ENCODE measurements at places on chromosomes 11 and 22.

GRCh38 chr22:42793848-42794405, 63.1 kb downstream of the ARFGAP3 start:
- DNase-seq: no peak

DNA sequence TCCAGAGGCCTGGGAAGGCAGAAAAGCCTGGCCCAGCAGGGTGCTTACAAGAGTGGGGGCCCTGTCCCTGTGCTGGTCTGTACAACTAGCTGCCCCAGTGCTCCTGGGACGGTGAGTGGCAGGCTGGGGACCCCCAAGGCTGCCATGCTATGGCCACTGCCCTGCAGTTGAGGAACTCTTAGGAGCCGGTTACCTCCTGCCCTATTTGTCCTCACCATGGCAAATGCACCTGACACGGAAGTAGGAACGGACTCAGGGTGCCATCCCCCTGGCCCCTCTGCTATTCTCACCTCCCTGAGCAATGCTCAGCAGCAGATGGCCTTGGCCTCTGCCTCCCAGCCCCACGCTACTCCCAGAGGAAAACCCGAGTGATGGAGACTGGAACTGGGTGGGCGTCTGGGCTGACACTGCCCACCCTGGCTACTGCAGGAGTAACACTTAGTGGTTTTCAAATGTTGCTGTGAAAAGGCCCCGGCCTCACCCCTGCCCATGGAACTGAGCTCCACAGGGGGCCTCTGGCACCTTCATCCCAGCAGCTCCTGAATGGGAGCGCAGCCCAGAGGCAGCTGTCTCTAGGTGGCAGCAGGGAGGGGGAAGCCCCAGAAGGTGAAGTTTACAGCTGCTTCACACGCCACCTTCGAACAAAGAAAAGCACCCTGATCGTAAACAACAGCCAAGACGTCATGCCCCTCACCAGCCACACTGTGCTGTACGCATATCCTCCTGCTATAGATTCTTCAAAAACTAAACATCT, 105.3 kb downstream of the CTTN start:
- DNase-seq: no peak

DNA sequence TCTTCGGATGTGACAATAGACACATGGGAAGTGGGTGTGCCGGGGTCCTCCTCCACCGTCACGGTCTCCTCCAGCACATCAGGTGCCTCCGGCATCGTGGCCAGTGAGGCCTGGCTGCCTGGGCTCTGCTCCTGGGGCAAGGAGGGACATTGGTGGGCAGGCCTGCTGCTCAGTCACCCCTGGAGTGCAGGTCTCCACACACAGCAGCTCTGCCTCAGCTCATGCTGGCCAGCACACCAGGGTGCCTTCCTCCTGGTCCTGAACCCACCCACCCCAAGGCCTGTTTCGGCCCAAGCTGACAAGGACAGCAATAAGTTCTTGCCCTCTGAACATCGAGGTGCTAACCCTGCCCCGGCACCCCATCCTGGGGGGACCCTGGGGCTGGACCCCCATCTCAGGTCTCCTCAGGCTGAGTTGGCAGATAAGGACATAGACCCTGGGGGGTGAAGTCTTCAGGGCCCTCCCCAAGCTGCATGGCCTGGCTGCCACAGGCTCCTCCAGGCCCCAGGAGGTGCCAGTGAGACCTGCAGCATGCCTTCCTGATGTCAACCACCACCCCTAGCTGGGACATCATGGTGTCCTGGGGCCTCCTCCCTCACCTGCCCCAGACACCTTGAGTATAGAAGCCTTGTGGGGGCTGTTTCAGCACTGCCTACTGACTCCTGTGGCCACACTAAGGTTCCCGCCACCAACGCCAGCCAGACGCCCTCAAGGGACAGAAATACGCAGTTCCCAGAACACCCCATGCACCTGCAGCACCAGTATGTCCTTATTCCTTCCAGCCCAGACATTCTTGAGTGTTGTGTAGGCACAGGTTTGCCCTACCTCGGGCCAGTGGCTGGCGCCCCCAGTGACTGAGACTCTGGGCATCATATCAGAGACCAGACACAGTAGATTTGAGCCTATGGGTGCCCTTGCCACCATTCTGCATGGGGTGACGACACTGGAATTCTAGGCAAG, 34.4 kb downstream of the ARVCF start:
- DNase-seq: no peak

- no peak for DNase-seq
Observed at GRCh38 chr22:47369020-47369419, 606.6 kb downstream of the TBC1D22A start.

DNA sequence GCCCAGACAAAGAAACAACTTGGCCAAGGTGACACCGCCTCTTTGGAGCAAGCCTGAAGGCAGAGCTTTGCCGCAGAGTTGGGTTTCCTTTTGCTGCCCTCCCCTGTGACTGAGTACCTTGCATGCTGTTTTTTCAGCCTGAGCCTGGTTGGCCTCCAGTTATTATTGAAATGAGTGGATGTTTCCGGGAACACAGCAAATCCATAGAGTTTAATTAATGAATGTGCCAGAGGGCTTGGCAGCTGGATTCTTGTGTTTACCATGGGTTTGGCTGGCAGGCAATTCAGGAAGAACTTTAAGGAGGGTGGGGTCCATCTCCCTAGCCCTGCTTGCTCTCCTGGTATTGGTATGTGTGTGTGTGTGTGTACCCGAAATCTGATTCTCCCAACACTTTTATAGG, 65.6 kb upstream of the CRYBB3 start:
- DNase-seq: no peak

GRCh38 chr22:20776624-20777405, 2.9 kb downstream of the SERPIND1 start:
- no peak for DNase-seq

DNA sequence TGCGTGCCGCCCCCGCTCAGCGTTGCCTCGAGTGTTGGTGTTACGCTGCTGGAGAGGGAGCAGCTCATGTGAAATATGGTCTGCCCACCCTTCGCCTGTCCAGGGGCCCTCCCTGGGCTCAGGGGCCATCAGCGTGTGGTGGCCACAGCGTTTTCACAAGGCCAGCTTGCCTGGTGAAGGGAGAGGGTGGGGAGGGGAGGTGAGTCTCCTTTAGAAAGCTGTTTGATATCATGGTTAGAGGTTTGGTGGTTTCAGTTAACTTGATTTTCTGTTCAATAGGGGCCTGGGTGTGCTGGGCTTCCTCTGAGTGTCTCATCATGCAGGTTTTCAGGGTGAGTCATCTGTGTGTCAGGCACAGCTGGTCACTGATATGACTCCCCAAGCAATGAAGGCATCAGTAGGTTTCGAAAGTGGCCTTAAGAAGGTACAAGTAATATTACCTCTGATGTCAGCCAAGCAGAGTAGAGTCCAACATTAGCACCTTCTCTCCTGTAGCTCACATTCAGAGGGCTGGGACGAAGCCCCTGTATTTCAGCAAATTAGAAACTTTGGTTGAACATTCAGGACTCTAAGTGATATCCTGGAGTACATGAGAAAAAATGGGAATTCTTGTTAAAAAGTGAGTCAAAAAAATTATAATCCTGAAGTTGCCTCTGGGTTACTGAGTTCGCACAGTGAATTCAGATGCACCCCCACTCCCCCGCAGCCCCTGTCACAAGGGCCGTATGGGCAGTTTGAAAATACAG, 172.5 kb downstream of the TBC1D22A start:
- DNase-seq: no peak

GRCh38 chr11:102783016-102783415, 2.6 kb upstream of the MMP10 start:
- no peak for DNase-seq

GRCh38 chr11:12631651-12632050, 42.6 kb upstream of the TEAD1 start:
- no peak for DNase-seq

- no peak for DNase-seq
Observed at GRCh38 chr22:39352306-39352891, 2.6 kb downstream of the SYNGR1 start.

DNA sequence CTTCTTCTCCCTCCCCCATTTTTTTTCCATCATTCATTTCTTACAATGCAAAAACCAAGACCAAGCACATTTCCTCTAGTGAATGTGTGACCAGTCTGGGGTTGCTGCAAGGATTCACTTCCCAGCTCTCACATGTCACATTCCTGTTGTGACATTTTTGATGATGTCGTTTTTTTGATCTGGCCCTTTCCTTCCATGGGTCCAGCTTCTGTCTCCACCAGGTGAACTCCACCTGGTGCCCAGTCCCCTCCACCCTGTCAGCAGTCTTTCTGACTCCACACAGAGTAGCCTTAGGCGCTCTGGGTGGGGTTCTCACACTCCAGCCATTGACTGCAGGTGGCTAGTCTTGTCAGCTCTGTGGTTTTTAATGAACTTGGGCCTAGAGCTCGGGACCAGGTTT, 15.6 kb downstream of the PANX1 start:
- no peak for DNase-seq

DNA sequence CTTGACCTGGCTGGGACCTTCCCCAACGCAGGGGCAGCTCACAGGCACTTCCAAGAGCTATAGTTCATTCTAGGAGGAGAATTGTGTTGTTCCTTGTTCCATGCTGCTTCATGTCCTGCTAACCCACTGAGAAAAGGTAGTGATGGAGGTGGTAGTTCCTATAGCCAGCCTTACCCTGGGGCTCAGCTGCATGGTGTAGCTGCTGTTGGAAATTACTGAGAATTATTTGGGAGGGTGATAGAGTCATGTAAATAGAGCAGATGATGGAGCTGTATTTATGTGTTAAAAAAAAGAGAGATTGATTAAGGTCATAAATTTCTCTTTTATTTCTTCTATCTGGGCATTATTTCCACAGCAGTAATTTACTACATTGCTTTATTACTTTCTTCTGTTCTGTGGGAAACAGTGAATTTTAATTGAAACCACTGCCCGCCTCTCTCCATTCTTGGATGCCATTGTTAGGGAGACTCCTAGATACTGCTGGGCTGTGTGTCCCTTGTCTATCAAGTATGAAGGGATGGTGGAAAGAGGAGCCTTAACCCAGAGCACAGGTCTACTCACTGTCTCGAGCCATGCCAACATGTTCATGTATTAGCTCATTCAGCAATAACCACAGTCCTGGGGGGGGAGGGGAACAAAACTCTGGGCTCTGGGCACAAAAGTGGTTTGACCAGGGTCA, 309.2 kb downstream of the FAT3 start:
- DNase-seq: no peak

GRCh38 chr22:38318792-38319773, 1.9 kb upstream of the CSNK1E start:
- no peak for DNase-seq

- no peak for DNase-seq
Observed at GRCh38 chr11:95655536-95655935, 134.0 kb downstream of the FAM76B start.

GRCh38 chr11:36300650-36301049, 4.6 kb downstream of the PRR5L start:
- no peak for DNase-seq

DNA sequence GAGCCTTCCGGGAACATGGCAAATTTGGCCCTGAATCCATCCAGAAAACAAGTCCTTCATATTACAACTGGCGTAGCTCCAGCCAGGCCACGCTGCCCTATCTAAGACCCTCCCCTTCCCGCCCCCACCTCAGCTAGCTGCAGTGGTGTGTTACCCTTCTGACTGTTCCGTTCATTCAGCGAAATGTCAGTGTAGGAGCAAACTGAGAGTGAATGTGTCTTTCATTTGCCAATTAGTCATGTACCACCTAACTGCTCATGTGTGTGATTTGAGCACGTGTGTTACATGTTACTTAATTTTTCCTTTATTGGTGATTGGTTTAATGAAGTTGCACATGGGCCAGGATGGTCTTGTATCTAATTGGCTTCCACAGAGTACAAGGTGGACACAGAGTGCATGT, 34.8 kb upstream of the POU2AF1 start:
- DNase-seq: no peak

DNA sequence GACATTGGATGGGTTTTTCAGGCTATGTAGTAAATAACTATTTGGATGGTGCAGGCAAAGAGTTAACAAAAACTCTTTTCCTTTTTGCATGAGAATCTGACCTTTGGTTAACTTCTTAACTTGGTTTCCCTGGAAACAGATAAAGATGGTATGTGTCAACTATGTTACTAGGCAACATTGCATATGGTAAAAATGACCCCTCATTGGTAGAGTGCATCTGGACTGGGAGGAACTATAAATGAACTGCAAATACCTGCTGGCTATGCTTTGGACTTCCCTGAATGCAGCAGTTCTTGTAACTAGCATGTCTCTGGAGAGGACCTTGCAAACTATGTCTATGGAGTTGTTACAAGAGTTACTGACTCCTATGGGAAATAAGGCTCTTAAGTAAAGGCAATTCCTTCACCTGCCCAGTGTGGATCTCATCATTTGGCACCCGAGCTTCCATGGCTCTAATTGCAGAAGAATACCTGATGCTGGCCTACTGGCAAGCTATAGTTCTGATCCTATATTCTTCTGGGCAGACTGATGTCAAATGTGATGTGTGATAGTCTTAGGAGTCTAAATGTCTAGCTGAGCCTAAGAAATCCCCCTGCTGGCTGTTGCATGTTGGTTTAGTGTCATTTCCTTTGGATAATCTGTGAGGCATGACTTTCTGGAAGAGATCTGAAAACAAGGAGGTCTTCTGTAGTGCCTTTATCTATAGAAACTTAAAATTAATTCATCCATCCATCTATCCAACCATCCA, 126.7 kb upstream of the MTMR2 start:
- DNase-seq: no peak

GRCh38 chr22:32203181-32204039, 1.5 kb downstream of the RFPL2 start:
- DNase-seq: no peak

GRCh38 chr11:41943656-41944055, 484.2 kb upstream of the LRRC4C start:
- no peak for DNase-seq

DNA sequence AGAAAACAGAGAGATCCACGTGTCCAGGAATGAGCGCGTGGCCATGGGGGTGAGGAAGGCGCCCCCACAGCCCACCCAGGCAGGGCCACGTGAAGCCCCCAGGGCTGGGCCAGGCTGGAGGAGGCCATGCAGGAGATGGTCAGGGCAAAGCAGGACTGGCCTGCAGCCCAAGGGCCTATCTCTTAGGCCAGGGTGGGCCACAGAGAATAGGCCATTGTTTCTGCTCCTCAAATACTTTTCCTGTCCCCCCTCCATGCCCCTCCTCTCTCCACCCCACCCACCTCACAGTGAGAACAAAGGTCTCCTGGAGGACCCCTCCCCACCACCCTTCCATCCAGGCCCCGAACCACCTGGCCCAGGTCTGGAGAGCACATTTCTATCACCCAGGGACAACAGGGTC, 8.3 kb upstream of the CDC42EP1 start:
- no peak for DNase-seq

- DNase-seq: no peak
Observed at GRCh38 chr11:35558513-35558912, 33.1 kb upstream of the PAMR1 start.

GRCh38 chr11:108599978-108600377, 6.4 kb upstream of the EXPH5 start:
- DNase-seq: no peak
